ENCODE measurements at places on chromosomes 5 and 9.

DNA sequence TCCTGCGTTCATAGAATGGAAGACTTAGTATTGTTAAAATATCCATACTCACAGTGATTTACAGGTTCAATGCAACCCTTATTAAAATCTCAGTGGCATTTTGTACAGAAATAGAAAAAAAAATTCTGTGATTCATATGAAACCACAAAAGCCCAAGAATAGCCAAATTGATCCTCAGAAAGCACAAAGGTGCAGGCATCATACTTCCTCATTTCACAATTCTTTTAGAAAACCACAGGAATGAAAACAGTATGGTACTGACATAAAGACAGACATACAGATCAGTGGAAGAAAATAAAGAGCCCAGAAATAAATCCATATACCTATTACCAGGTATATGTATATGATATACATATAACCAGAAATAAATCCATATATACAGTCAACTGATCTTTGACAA, 86.8 kb upstream of the MEGF10 start:
- no peaks in the 10 kb centered on the region for H3K36me3 ChIP-seq
- no peak overlapping the region for H3K4me3 ChIP-seq
- peaks cover 7% of the 10 kb centered on the region for H3K27me3 ChIP-seq
- no peak for DNase-seq
- no peaks in the 10 kb centered on the region for H3K4me1 ChIP-seq
- H3K27ac ChIP-seq, result no peak overlapping the region

DNA sequence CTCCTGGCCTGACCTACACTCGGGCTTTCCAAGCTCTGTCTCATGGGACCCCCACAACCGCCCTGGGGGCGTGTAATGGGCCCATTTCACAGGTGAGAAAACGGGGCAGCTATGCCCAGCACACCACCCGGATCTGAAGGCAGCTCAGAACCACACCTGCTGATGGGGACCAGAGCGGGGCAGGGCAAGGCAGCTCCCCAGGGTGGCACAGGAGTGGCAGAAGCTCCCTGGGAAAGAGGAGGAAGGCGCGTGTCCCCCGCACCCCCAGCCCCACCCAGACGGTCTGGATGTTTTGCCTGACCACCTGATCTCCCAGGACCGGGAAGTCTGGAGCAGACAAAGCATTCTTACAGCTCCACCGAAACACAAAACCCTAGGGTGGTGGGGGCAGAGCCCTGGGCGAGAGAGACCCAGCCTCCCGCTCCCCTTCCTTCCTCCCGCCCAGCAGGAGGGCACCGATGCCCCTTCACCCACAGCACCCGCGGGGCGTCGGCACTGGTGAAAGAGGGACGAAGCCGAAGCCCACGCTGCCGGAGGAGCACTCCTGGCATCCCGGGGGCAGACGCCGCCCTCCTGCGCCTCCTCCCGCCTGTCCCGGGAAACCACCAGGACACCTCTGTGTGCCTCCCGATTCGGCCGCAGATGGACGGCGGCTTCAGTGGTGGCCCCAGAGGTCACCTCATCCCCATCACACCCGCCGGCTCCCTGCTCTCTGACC, 14.5 kb downstream of the NOTCH1 start:
- no peak for DNase-seq
- H3K27me3 ChIP-seq, result no peaks in the 10 kb centered on the region
- H3K36me3 ChIP-seq, result peaks cover 9% of the 10 kb centered on the region
- H3K4me3 ChIP-seq, result no peak overlapping the region

DNA sequence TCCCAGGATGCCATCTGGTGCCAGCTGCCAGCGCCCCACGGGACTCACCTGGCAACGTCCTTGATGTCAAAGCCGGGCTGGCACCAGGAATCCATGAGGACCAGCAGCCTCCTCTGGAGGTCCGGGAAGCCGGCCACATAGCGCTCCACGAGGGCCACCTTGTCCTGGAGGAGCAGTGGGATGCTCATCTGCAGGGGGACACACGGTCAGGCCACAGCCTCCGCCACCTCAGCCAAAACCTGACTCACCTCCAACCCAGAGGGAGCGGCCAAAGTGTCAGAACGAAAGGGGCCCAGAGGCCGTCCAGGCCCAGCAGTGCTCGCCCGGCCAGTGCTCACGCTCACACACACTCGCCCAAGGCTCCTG, 56.5 kb downstream of the EXD3 start:
- H3K4me3 ChIP-seq, result no peak overlapping the region
- no peaks in the 10 kb centered on the region for H3K36me3 ChIP-seq
- no peak for DNase-seq

DNA sequence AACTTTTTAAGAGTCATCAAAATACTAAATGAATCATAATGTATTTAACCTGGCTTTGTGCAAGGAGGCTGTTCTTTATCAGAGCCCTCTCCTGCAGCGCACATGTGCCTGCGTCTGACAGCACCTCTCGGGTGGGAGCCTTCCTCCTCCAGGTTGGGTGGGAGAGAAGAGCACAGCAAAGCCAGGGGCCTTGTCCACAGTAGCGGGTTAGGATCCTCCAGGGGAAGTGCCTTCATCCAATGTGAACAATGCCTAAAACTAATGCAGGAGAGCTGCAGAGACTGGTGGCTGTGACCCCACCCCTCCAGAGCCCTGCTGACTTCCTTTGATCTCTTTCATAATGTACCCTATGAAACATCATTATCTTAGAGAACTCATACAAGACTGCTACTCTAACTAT, 10.2 kb downstream of the UBE2QL1 start:
- H3K4me1 ChIP-seq, result no peaks in the 10 kb centered on the region
- no peak for DNase-seq
- H3K36me3 ChIP-seq, result no peaks in the 10 kb centered on the region

- no peak for DNase-seq
- H3K36me3 ChIP-seq, result no peaks in the 10 kb centered on the region
- no peak overlapping the region for H3K27ac ChIP-seq
- H3K27me3 ChIP-seq, result no peaks in the 10 kb centered on the region
- no peaks in the 10 kb centered on the region for H3K4me1 ChIP-seq
Observed at GRCh38 chr5:3024126-3024525, 272.6 kb upstream of the IRX2 start.

GRCh38 chr5:138975098-138975847, 100.1 kb upstream of the LRRTM2 start:
- DNase-seq, result no peak
- no peak overlapping the region for H3K4me3 ChIP-seq
- no peak overlapping the region for H3K27ac ChIP-seq
- no peaks in the 10 kb centered on the region for H3K27me3 ChIP-seq

- no peaks in the 10 kb centered on the region for H3K36me3 ChIP-seq
- H3K4me3 ChIP-seq, result no peak overlapping the region
- no peak overlapping the region for H3K27ac ChIP-seq
- H3K27me3 ChIP-seq, result no peaks in the 10 kb centered on the region
- H3K4me1 ChIP-seq, result no peaks in the 10 kb centered on the region
- no peak for DNase-seq
Observed at GRCh38 chr5:93337138-93337537, 243.9 kb downstream of the NR2F1-AS1 start.

DNA sequence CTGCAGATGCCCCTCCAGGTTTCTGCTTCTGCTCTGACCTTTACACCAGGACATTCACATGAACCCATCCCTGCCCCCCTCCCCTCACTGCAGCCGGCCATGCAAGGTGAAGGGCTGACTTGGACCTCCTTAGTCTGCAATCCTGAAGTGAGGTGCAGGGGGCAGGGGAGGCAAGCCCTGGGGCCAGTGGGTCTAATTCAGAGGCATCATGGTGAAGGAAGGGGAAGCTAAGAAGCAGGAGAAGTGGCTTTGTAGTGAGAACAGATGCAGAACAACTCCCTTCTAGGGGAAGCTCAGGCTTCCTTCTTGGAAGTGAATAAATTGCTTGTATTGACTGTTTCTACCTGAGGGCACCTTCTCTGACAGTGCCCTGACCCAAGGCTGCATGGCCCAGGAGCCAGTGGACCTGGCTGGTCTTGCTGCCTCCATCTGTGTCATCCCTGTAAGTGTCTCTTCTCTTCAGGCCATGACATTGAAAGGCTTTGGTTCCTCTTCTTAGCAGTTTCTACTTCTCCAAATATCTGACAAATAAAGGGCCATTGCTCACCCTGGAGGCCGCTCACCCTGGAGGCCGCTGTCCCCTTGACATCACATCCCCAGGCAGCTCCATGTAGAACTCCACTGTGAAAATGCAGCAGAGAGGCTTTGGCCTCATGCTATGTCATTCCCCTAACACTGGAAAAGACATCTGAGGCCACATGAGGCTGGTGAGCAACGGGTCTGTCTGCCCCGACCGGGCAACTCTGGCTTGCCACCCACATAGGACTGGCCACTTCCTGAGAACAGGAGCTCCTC, 55.3 kb downstream of the GADD45G start:
- H3K4me1 ChIP-seq, result peaks cover 44% of the 10 kb centered on the region
- no peak for DNase-seq
- H3K36me3 ChIP-seq, result no peaks in the 10 kb centered on the region
- no peak overlapping the region for H3K4me3 ChIP-seq

GRCh38 chr9:131656356-131657036, 83.4 kb downstream of the RAPGEF1 start:
- peaks cover 26% of the 10 kb centered on the region for H3K36me3 ChIP-seq
- DNase-seq, result peak; percentile 81
- peak overlapping the region; percentile 25 for H3K4me3 ChIP-seq
- H3K27me3 ChIP-seq, result no peaks in the 10 kb centered on the region
- peak overlapping the region; percentile 90 for H3K27ac ChIP-seq

- H3K27ac ChIP-seq, result no peak overlapping the region
- no peaks in the 10 kb centered on the region for H3K4me1 ChIP-seq
- peaks cover 5% of the 10 kb centered on the region for H3K27me3 ChIP-seq
- no peak for DNase-seq
Observed at GRCh38 chr5:159522841-159523240, 192.6 kb upstream of the IL12B start.

GRCh38 chr5:132477784-132478365, 12.7 kb downstream of the IRF1 start:
- no peak overlapping the region for H3K4me3 ChIP-seq
- DNase-seq, result no peak

- H3K27ac ChIP-seq, result no peak overlapping the region
- no peaks in the 10 kb centered on the region for H3K27me3 ChIP-seq
- peaks cover 4% of the 10 kb centered on the region for H3K36me3 ChIP-seq
Observed at GRCh38 chr5:82425591-82425990, 147.4 kb upstream of the RPS23 start.

DNA sequence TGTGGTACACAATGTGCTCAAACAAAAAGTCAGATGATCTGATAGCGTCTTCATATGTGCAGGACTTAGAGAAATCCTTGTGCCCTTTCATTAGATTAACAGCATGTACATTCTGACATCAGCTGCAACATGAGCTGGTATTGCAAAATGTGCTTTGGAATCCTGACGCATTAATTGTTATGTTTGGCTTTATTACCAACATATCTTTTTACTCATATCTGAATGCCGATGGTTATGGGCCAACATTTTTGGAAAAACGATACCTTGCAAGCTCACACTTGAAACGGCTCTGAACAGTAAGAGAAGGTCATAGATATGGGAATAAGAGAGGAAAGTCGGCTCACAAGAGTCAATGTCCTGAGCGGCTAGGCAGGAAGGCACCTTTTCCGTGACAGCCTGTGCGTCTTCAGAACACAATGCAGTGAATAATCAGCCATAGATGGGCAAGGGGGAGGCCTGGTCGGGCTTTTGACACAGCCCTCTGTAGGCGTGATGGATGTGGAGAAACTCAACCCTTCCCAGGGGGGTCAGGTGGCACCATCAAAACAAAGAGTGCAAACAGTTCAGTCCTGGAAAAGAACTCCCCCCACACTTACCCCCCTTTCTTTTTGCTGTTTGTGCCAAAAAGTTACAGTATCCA, 36.4 kb upstream of the GAS1 start:
- no peak overlapping the region for H3K4me3 ChIP-seq
- no peak for DNase-seq
- no peak overlapping the region for H3K27ac ChIP-seq
- no peaks in the 10 kb centered on the region for H3K4me1 ChIP-seq

GRCh38 chr9:76227156-76227555, 167.1 kb downstream of the RFK start:
- no peak overlapping the region for H3K27ac ChIP-seq
- DNase-seq, result no peak
- H3K36me3 ChIP-seq, result no peaks in the 10 kb centered on the region
- H3K4me1 ChIP-seq, result no peaks in the 10 kb centered on the region
- no peak overlapping the region for H3K4me3 ChIP-seq
- H3K27me3 ChIP-seq, result no peaks in the 10 kb centered on the region

GRCh38 chr5:96753848-96754247, 53.9 kb downstream of the ERAP1 start:
- no peaks in the 10 kb centered on the region for H3K4me1 ChIP-seq
- no peaks in the 10 kb centered on the region for H3K27me3 ChIP-seq
- H3K36me3 ChIP-seq, result peaks cover 61% of the 10 kb centered on the region
- no peak overlapping the region for H3K4me3 ChIP-seq
- no peak overlapping the region for H3K27ac ChIP-seq

GRCh38 chr9:3526165-3526996, 580 bp upstream of the RFX3 start:
- peak overlapping the region; percentile 100 for H3K27ac ChIP-seq
- H3K36me3 ChIP-seq, result peaks cover 33% of the 10 kb centered on the region
- H3K4me3 ChIP-seq, result peak overlapping the region; percentile 96

- H3K36me3 ChIP-seq, result no peaks in the 10 kb centered on the region
- DNase-seq, result peak; percentile 9
Observed at GRCh38 chr9:126150411-126151030, 176.1 kb upstream of the MVB12B start.

GRCh38 chr5:125602184-125602583, 821.0 kb upstream of the GRAMD2B start:
- DNase-seq, result no peak
- H3K36me3 ChIP-seq, result no peaks in the 10 kb centered on the region
- H3K4me1 ChIP-seq, result no peaks in the 10 kb centered on the region
- no peak overlapping the region for H3K27ac ChIP-seq
- no peak overlapping the region for H3K4me3 ChIP-seq
- H3K27me3 ChIP-seq, result no peaks in the 10 kb centered on the region

- H3K4me1 ChIP-seq, result no peaks in the 10 kb centered on the region
- no peak overlapping the region for H3K27ac ChIP-seq
Observed at GRCh38 chr9:15576350-15577050, 23.7 kb downstream of the CCDC171 start.

DNA sequence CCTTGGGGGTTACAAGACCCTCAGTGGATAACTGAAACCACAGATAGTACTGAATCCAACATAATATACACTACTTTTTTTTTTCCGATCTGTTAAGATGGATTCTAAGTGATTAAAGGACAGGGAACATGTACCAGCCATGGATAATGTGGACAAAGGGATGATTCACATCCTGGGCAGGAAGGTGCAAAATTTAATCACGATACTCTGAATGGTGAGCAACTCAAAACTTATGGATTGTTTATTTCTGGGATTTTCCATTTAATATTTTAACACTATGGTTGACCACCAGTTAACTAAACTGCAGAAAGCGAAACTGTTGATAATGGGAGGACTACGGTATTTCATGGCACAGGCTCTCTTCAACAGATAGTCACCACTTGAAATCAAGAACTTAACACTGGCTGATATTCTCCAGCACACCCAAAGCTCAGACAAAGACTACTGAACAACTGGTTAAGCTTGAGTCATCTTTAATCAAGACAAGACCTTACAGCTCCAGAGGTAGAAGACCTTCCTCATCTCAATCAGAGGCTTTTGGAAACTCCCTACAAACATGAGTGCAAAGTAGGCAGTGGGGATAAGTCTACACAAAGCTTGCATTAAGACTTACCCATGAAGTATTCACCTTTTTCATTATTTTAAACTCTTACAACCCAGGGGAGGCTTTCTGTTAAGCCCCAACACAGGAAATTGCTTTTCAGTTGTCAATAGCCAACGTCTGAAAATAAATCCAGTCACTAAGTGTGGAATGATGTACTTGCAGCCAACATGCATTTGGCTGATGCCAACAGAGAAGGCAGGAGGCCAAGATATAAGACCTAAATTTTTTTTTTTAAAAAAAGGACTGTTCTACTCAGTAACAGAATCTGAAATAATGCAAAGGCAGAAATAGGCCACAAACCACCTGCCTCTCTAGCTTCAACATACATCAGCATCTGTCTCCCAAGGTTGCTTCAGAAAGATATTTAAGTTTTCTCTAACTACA, 78.7 kb downstream of the ELAVL2 start:
- DNase-seq, result no peak
- no peaks in the 10 kb centered on the region for H3K27me3 ChIP-seq
- no peaks in the 10 kb centered on the region for H3K36me3 ChIP-seq
- H3K27ac ChIP-seq, result no peak overlapping the region
- no peak overlapping the region for H3K4me3 ChIP-seq

Measured in activated CD4-positive, alpha-beta memory T cell treated with anti-CD3 and anti-CD28 coated beads, Interleukin-2, amount 10 ng/mL, durations not matched to agents 7 days and 5 days (primary cell).